Occipital lobe (tissue), 3 donors: ENCODE measurements at places on chromosomes 2 and 18. TPM values are rescaled to one million over a fixed set of nuclear protein-coding genes. Genes with fewer than 3 reads are reported as not detected.

ATOH8 gene
- 3.0 TPM for total RNA-seq

GRCh38 chr2:173652767-173653431, 298.2 kb downstream of the CDCA7 start:
- DNase-seq = no peak

CXCR4 gene
- total RNA-seq = 115 TPM

ALPG gene
- not detected for total RNA-seq

DNA sequence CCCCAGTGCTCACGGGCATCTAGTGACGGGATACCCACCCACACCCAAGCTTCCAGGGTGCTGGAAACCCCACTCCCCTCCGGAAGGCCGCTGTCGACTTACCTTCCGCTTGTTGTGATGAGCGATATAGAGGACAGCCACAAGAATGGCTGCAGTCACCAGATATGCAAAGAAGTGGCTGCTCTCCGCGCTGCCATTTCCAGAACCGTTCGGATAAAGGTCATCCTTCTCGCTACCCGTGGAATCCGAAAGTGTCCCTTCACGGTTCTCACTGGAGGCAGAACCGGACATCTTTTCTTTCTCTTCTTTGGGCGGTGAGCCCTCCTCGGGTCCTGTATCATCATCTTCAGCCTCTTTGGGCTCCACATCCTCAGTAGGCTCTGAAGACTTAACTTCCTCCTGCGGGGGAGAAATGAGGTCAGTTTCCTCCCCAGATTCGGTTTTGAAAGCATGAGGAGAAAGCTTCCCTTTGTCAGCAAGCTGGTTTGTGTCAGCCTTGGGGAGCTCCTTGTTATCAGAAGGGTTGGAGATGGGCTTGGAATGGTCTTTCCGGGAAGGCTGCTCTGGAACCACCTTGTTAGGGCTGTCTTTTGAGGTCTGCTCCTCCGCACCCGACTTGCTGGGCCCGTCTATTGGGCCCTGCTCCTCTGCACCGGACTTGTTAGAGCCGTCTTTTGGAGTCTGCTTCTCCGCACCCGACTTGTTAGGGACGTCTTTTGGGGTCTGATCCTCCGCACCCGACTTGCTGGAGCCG, 1.2 kb downstream of the TGOLN2 start:
- DNase-seq = no peak
